ENCODE measurements at places on chromosomes 7 and 10.

GRCh38 chr10:15868006-15868405 lies 7.7 kb upstream of the MINDY3 start:
- DNase-seq = no peak

DNA sequence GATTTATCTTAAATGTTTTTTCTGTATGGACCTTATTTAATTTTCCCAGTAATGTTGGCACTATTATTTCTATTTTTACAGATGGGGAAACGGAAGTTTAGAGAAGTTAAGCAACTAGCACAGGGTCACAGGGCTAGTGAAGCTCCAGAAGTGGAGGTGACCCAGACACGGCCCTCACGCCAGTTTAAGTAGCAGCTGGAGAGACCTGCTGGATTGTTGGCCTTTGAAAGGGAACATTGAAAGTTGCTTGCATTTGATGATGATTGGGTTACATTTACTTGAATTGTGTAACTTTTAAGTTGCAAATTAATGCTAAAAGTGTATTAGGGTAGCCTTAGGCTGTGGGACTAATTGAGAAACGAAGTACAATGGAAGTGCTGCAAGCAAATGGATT lies 25.6 kb downstream of the CDK14 start:
- no peak for DNase-seq

DNA sequence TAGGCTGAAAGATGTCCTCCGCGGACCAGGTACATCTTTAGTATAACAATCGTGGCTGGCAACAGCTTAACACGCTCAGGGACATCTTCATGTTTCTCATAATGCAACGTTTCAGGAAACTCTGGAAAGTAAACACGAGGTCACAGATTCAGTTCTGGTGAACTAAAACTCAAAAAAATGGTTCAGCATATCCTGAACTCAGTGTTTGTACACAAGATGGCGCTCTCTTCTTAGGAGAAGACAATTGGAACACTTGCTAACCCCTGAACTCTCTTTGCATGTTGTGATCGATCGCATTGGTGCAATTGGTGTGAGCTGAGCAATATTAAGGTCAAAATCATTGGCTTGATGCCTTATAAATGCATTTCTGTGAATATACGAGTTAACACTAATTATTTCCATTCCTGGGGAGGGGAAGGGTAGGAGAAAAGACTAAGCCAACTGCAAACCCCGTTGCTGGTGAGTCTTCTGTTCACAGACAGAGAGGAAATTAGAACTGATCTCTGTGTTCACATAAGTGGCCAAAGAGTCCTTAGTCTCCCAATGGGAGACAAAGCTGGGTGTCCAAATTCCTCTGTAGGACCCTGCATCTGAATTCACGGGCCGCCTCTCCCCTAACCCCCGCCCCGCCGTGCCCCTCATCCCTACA lies 52.6 kb upstream of the FAM180A start:
- DNase-seq = peak; percentile 83

DNA sequence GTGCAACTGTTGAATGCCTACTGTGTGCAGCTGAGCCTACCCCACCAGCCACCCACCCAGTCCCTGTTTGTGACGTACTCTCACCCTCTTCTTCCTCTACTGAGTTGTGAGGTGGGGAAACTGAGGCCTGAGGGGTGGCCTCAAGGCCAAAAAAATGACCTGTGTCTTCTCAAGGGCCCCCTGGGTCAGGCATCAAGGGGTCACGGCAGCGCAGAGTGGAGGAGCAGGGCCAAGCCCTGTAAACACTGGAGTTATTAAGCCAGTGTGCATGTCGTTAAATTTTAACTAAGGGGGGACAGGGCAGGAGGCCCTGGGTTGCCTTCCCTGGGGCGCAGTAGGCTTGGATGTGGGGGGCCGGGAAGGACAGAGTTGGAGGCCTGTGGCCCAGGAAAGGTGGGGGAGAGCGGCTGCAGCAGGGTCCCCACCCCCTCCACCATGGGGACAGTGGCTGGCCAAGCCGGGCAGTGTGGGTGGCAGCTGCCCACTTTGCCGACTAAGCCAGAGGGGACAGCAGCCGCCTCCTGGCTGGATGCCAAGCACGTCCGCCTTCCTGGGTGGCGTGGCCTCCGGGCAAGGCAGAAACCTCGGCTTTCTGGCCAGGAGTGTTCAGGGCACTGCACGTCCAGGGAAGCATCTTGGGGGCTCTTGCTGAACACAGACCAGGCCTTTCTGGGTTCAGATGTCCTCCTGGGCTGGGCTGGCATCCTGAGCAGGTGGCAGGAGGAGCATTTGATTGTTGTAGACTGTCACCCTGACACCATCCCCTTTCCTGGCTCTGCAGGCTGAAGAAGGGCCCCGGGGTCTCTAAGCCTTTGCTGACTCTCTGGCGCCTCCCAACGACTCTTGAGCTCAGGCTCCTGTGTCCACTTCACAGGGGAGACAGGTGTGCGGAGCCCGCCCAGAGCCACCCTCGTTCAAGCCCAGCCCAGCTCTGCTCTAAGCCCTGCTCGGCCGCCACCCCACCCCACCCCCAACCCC lies 1.9 kb downstream of the SLC29A4 start:
- DNase-seq = peak; percentile 89

DNA sequence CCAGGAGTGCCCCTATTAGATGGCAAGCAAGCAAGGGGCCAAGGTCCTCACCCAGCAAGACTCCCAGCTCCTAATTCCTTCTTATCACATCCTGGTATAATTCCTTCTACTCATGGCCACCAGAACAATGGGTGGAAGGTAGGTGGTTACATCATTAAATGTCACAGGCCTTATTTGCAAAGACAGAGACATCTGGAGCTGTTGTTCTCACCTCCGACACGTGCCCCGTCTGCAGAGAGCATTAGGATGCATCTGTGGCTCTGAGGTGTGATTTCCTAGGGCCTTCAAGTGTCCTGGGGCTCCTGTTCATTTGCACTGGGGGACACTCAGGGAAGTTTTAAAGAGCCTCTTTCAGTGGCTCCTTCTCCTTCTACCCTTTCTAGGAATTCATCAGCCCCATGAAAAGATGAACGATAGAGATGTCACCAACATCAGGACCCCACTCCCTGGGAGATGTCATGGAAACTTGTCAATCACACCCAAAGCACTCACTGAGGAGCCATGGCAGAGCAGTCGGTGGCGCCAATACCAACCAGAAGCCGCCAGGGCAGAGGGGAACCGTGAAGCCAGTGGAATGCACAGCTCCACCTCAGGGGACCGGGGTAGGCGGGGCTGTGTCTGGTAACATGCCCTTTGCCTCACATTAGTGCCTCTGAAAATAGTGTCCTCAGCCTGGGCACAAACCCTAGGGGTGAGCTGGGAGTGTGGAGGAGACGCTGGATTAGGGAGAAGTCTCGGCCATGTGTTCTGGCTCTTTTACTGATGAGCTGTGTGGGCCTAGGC lies 2.9 kb upstream of the ATP6V0E2 start:
- DNase-seq = no peak

GRCh38 chr7:34603711-34604444 lies 54.1 kb upstream of the NPSR1 start:
- DNase-seq = peak; percentile 45

DNA sequence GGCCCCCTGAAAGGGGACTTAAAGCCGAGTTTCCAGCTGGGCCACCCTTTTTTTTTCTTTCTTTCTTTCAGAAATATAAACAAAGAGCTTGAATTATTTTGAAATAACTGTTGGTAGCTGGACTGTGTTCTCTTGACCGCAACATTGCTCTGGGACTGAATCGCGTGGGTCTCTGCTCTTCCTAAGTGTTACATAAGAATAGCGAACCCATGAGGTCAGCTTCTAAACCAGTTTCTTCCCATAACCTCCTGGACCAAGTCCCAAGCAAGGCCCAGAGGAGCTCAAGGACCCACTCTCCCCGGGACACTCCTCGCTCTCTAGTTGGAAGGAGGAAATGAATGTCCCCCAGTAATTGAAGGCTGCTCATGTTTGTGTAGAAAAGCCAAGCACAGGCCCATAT lies 91.1 kb downstream of the CXCL12 start:
- DNase-seq = no peak

GRCh38 chr10:80421707-80422536 lies 13.6 kb downstream of the PRXL2A start:
- DNase-seq = no peak

DNA sequence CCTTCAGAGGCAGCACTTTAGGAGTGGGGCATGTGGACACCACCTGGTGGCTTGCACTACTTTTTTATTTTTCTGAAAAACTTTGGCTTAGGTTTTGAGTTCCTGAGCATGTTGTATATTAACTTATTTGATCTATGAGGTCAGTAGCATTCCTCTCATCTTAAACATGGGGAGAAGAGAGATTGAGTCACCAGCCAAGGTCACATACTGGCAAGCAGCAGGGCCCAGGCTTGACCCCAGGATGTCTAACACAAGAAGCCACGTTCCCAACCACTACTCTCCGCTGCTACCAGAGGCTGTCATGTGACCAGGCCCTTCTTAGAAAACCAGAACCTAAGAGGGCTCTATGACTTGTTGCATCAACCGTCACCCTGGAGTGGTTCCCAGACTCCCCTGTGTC lies 210.3 kb upstream of the GPR26 start:
- DNase-seq = no peak

- no peak for DNase-seq
Observed at GRCh38 chr7:45718464-45719330, 144.5 kb downstream of the ADCY1 start.

DNA sequence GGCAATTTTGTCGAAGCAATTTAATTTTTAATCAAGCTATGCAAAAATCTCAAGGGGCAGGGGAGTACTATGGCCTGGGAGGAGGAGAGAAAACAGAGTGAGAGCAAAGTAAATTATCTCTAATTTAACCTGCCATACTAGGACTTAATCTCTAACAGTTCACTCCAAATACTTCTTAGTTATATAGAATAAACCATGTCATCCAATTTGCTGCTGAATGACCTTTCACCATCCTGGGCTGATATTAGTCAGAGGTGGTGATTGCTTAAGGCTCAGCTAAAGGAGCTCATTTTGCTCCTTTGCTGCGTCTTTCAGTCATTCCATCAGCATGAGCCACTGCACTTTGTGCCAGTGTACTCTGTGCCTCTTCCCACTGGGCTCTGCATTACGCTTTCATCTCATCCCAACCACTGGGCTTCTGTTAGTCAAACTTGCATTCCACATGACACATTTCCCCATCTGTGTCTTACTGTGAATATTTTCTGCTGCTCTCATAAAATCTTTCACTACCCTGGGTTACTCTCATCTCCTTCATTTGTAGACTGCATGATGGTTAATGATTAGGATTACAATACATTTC lies 84.3 kb downstream of the CD36 start:
- DNase-seq = no peak

- no peak for DNase-seq
Observed at GRCh38 chr10:70186090-70186489, 15.8 kb upstream of the SAR1A start.

- no peak for DNase-seq
Observed at GRCh38 chr10:60734226-60734625, 44.1 kb upstream of the CDK1 start.

GRCh38 chr7:92737706-92738105 lies 98.7 kb downstream of the CDK6 start:
- no peak for DNase-seq

DNA sequence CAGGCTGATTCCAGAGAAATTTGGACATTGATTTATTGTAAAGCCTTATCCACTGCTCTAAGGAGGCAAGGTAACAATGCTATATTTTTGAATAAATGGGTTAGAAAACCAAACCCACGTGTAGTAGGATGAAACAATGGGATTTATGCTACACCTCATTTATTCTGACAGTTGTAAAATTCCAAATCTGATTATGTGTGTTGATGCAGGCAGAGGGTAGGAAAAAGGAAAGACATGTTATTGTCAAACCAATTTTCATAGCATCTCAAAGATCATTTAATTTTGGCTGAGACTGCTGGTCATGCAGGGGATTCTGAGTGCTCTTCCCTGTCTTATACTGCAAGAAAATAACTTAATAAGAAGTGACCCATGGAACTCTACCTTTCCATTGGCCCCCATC lies 1219.9 kb upstream of the SORCS1 start:
- no peak for DNase-seq

DNA sequence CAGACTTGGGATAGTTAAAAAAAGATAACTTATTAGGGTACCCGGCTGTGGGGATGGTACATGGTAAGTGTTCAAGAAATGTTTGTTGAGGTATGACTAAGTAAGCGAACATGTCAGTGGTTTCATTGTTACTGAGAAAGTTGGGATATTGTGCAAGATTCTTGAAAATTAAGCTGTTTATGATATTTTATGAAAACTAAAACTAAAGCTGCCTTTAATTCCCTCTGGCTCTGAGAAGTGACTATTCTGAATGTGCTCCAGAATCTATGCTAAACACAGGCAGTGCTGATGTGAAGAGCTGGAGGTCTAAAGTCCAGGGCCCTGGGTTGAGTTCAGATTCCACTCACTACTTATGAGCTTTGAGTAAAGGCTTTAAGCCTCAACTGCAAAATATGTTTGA lies 72.9 kb downstream of the AOAH start:
- no peak for DNase-seq

DNA sequence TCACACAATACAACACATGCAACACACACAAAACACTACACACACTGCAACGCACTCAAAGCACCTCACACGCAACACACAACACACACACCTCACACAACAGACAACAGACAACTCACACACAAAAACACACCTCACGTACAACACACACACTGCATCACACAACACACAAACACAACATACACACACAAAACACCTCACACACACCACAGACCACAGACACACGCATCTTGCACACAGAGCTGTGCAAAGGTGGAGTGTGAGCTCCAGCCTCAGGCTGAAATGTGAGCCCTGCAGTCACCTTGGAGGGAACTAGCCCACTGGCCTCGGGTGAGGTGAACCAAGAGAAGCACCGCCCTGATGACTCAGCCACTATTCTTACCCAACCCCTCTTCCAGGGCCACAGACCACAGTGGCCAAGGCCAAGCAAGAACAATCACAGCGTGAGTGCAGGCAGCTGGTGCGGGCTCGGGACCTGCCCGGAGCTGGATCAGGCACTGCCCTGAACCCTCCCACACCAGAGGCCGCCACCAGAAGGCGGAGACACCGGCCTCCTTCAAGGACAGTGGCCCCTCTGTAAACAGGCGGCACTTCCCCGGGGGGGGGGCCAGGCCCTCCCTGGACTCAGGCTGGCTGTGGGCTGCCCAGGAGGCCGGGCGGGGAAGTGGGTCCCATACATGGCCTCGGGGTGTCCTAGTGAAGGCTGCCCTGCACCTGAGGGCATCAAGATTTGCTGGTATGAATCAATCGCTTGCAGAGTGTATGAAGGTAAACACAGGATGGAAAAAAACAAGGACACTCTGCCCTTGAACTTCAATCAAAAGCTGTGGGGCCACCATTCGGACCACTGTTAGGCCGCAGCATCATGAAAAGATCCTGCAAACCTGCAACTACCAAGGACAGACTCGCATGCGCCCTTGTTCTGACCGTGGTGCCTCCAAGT lies 106.7 kb downstream of the TNS3 start:
- peak; percentile 66 for DNase-seq

DNA sequence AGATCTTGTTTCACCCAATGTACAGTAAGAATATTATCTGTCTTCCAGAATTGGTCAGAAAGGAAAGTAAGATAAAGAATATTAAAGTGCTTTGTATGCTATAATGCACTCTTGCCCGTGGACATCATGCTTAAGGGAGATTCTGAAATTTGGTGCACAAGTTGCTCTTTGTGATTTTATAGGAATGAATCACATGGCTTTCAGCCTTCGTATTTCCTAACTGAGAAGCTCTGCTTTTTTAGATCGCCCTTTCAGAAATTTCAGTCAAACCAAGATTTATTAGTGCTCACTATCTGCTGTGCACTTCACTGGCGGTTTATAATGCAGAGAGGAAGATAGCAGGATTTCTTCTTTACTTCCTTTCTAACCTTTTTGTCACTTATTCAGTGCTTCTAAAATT lies 1248.5 kb upstream of the LRRN3 start:
- no peak for DNase-seq

GRCh38 chr10:112769611-112770370 lies 180.3 kb upstream of the TCF7L2 start:
- DNase-seq = no peak

- DNase-seq = no peak
Observed at GRCh38 chr10:72058989-72059842, 29.1 kb downstream of the SPOCK2 start.
